ENCODE measurements at places on chromosomes 6 and 20. TPM values are rescaled to one million over a fixed set of nuclear protein-coding genes. Genes with fewer than 3 reads are reported as not detected.
A peak's percentile ranks its signal among the peaks of the same experiment; 100 is the strongest.

GRCh38 chr6:169539176-169539897, 162.5 kb downstream of the WDR27 start:
- H3K27ac ChIP-seq: no peak overlapping the region
- H3K4me3 ChIP-seq: no peak overlapping the region
- H3K27me3 ChIP-seq: no peaks in the 10 kb centered on the region
- DNase-seq: no peak
- H3K4me1 ChIP-seq: no peaks in the 10 kb centered on the region

GRCh38 chr6:4958624-4959023, 45.2 kb downstream of the RPP40 start:
- no peak overlapping the region for H3K4me3 ChIP-seq
- DNase-seq: no peak
- peaks cover 6% of the 10 kb centered on the region for H3K4me1 ChIP-seq

Gene ADGRB3
- 7.3 TPM for total RNA-seq

DNA sequence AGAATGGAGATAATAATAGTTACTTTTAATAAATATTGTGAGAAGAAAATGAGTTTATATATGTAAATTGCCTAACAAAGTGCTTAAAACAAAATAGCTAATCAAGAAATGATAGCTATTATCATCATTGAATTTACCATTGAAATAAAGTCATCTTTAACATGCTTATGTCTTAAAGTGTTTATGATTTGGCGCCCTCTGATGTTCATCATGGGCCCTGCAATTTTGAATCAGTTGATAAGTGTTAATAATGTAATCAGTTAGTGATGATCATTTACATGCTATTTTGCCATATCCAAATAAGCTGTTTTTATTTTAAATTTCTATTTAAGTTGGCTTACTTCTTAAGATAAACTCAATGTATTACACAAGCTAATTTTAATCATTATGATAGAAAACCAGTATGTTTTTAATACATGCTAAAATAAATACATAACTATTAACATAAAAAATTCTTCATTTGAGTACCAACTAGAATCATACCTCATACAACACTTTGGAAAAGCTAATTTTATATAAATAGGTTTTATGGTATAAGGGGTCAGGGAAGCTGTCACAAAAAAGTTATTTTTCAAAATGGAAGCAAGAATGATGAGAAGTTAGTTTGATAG, 39.2 kb upstream of the TPD52L1 start:
- peaks cover 30% of the 10 kb centered on the region for H3K36me3 ChIP-seq
- H3K4me1 ChIP-seq: no peaks in the 10 kb centered on the region
- H3K27me3 ChIP-seq: peaks cover 4% of the 10 kb centered on the region
- H3K27ac ChIP-seq: no peak overlapping the region
- H3K4me3 ChIP-seq: no peak overlapping the region
- peak; percentile 57 for DNase-seq

DNA sequence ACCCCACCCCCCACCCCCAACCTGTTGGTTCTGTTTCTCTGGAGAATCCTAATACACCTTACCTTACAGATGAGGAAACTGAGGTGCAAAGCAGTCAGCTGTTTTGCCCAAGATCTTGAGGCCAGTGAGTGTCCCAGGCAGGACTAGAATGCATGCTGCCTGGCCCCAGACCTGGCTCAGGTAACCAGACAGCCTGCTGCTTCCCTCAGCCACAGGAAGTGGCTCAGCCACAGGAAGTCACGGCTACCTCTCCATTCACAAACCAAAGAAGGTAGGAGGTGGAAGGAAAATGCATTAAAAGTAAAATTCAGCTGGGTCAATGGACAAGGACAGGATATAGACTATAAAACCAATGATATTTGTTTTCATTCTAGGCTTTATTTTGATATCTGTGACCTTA, 517.6 kb downstream of the CD83 start:
- H3K4me1 ChIP-seq: peaks cover 24% of the 10 kb centered on the region
- H3K27ac ChIP-seq: no peak overlapping the region
- H3K4me3 ChIP-seq: no peak overlapping the region
- DNase-seq: no peak

Gene OVOL2
- total RNA-seq: not detected

- H3K4me3 ChIP-seq: peak overlapping the region; percentile 20
- DNase-seq: no peak
- peaks cover 2% of the 10 kb centered on the region for H3K27me3 ChIP-seq
- H3K36me3 ChIP-seq: no peaks in the 10 kb centered on the region
Measured at GRCh38 chr20:62651285-62652021, 9.2 kb downstream of the SLCO4A1 start.

Gene KCNQ5
- total RNA-seq: 1.5 TPM

Gene KIF25
- not detected for total RNA-seq

Gene ARMC2
- total RNA-seq: 6.9 TPM

DNA sequence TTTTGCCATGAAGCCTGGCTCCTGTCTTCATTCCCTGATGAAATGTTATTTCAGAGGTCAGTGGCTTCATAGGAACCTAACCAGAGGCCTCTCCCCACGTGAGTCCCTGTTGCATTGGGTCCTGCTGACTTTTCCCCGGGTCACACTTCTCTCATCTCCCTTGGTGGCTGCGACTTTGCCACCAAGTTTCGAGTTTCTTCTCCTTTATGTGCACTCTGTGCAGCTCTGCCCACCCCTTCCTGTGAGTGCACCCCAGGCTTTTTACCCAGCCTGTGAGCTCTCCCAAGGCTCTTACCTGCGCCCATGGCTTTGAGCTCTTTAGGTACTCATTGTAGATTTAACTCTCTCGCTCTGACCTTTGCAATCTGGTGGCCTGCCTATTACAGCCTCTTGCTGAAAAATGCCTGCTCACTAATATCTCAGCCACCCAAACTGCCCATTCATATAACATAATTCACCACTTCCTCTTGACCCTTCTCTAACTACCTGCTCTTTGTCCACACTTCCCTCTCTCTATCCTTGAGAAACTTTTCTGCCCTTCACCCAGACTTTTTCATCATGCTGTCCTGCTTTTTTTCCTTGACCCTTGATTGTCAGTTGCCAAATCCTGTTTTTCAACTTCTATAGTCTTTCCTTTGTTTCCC, 105.9 kb downstream of the SASH1 start:
- peaks cover 2% of the 10 kb centered on the region for H3K27me3 ChIP-seq
- no peak overlapping the region for H3K27ac ChIP-seq
- no peak for DNase-seq
- H3K36me3 ChIP-seq: no peaks in the 10 kb centered on the region
- H3K4me1 ChIP-seq: peaks cover 7% of the 10 kb centered on the region

- no peak for DNase-seq
- H3K27me3 ChIP-seq: peaks cover 7% of the 10 kb centered on the region
Measured at GRCh38 chr6:34236131-34236442, 586 bp upstream of the HMGA1 start.

GRCh38 chr20:2237059-2237458, 58.7 kb upstream of the TGM3 start:
- H3K27ac ChIP-seq: no peak overlapping the region
- no peaks in the 10 kb centered on the region for H3K36me3 ChIP-seq
- DNase-seq: no peak
- H3K4me1 ChIP-seq: peaks cover 10% of the 10 kb centered on the region
- peaks cover 2% of the 10 kb centered on the region for H3K27me3 ChIP-seq

GRCh38 chr6:27478141-27478705, 5.3 kb upstream of the ZNF184 start:
- H3K4me1 ChIP-seq: peaks cover 2% of the 10 kb centered on the region
- H3K27me3 ChIP-seq: peaks cover 4% of the 10 kb centered on the region
- H3K27ac ChIP-seq: no peak overlapping the region
- no peaks in the 10 kb centered on the region for H3K36me3 ChIP-seq
- no peak overlapping the region for H3K4me3 ChIP-seq

DNA sequence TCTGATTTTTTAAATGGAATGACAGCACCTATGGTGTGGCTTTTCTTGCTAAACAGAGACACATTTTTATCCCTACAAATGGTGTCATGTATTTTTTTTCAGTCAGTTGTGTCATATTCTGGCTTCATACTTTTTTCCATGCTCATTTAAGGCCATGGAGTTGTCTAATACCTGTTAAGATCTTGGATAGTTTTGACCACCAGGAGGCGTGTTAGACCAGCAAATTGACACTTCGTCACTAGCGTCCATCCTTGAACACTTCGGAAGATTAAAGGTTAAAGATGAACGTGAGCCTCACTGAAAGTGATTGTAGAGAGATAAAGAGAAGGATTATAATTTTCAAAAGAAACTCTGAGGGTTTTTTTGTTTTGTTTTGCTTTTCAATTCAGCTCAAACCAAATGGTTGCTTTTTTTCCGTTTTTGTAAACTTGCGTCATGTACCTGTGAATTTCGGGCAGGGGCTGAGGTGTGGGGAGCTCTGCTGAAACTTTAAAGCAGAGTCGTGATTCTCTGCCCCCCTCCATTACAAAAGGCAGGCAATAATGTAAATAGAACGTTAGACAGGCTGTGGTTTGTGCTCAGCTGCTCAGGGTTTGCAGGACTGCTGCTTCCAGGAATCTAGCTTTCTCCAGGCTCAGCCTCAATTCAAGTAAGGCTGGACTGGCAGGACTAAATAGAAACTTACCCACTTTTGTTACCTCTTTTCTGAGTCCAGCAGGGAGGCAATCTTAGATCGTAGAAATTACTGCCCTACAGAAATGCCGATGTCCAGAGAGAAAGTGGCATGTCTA, 245.1 kb downstream of the FOXA2 start:
- no peak overlapping the region for H3K27ac ChIP-seq
- peaks cover 3% of the 10 kb centered on the region for H3K27me3 ChIP-seq
- H3K36me3 ChIP-seq: no peaks in the 10 kb centered on the region
- H3K4me1 ChIP-seq: peaks cover 3% of the 10 kb centered on the region
- no peak for DNase-seq

DNA sequence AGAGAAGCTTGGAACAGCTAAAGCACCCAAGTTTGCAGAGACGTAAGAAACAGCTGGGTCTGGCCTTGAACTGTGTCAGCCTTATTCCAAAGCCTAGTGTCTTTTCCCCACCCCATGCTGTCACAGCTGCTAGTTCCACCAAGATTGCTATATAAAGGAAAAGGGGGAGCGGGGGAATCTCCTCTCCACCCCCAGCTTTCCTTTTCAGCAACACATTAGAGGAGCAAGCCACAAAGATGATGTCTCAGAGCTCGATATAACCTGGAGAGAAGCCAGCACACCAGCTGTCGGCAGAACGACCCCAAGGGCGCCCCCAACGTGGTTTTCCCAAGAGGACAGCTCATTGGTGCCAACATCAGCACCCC, 36.5 kb downstream of the ATP9A start:
- H3K4me1 ChIP-seq: peaks cover 12% of the 10 kb centered on the region
- no peak for DNase-seq
- H3K36me3 ChIP-seq: no peaks in the 10 kb centered on the region

Gene ZSCAN16
- 20.0 TPM for total RNA-seq

Gene SMLR1
- not detected for total RNA-seq

- H3K4me3 ChIP-seq: no peak overlapping the region
- H3K27me3 ChIP-seq: no peaks in the 10 kb centered on the region
- DNase-seq: no peak
- no peaks in the 10 kb centered on the region for H3K4me1 ChIP-seq
Measured at GRCh38 chr6:109912118-109912517, 66.0 kb upstream of the GPR6 start.

Gene RSPH4A
- 0.98 TPM for total RNA-seq

DNA sequence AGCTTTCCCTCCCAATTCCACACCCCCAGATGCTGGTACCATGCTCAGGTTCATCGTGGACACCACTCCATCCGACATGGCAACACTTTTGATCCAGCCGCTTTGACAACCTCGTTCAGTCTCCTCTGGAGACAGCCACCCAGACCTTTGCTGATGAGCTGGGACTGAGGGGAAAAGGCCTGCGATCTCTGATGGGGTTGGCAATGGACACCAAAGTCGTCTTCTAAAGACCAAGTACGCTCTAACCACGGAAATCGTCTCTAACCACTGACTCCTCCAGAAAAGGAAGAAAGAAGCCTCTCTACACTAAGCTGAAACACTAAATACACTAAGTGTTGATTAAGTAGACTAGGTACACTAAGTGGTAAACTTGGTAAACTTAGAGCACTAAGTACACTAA, 26.1 kb upstream of the HLA-E start:
- no peak overlapping the region for H3K27ac ChIP-seq
- H3K4me1 ChIP-seq: peaks cover 3% of the 10 kb centered on the region
- peak overlapping the region; percentile 18 for H3K4me3 ChIP-seq

DNA sequence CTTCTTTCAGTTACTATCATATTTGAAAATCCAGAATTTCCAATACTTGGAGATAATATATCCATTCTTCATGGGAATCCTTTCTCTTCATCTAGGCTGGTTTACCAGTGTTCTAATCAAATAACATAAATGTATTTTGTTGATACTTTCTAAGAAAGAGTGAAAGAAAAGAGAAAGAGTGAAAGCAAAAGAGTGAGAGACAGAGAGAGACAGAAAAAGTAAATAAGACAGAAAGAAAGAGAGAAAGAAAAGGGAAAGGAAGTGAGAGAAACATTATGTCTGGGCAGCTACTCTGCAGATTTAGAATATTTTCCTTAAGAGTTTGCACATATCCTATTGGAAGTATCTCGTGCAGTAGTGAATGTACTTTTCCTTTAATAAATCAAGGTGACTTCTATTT, 781.0 kb upstream of the GJE1 start:
- H3K36me3 ChIP-seq: no peaks in the 10 kb centered on the region
- no peaks in the 10 kb centered on the region for H3K4me1 ChIP-seq

Gene MACROD2
- 8.7 TPM for total RNA-seq

DNA sequence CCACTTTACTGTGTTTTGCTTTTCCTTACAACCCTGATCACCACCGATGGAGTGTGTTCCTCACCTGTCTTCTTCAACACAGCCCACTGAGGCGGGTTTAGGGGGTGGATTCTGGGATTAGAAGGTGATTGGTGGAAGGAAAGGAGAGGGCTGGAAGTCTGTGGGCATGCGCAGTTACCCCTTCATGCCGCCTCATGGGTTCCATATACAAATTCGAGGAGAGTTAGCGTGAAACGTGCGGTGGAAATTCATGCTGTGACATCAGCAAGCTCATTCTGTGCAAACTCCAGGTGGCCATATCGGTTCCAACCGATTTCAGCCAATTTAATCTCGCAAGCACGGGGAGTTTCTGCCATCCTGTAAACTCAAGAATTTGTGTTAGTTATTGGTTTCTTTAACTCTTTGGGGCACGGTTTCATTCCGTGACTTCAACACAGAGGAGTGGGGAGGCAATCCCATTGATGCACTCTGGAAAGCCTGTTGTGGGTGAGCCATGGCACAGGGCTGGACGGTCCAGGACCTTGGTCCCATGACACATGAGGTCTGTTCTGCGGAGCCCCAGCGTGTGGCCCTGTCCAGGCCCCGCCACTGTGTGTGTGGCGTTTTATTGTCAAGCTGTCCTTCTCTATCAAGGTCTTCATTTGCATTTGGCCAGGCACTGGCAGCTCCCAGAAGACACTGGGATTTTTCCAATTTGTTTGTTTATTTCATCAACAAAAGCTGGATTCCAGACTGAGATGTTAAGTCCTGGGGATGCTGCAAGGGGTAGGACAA, 482.8 kb upstream of the SULF2 start:
- H3K4me1 ChIP-seq: peaks cover 1% of the 10 kb centered on the region
- no peak for DNase-seq
- peaks cover 21% of the 10 kb centered on the region for H3K36me3 ChIP-seq
- peaks cover 2% of the 10 kb centered on the region for H3K27me3 ChIP-seq
- no peak overlapping the region for H3K4me3 ChIP-seq

GRCh38 chr6:137708481-137708880, 158.6 kb upstream of the TNFAIP3 start:
- no peak for DNase-seq
- no peak overlapping the region for H3K27ac ChIP-seq
- H3K36me3 ChIP-seq: no peaks in the 10 kb centered on the region
